ENCODE measurements at places on chromosomes 1 and 21. TPM values are rescaled to one million over a fixed set of nuclear protein-coding genes. Genes with fewer than 3 reads are reported as not detected.
A peak's percentile ranks its signal among the peaks of the same experiment; 100 is the strongest.

DNA sequence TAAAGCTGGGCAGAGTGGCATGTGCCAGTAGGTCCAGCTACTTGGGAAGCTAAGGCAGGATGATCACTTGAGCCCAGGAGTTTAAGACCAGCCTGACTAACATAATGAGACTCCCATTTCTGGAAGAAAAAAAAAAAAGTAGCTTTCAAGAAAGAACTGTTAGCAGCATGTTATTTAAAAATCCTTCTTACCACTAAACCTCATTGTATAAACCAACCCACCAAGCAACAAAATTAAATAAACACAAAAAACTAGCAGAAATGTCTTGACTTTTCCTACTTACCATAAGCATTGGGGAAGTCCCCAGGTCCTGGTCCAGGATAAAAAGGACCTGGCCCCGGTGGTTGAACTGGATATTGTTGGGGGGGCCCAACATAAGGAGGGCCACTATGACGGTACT lies 192.9 kb upstream of the HP1BP3 start:
- DNase-seq = no peak

DNA sequence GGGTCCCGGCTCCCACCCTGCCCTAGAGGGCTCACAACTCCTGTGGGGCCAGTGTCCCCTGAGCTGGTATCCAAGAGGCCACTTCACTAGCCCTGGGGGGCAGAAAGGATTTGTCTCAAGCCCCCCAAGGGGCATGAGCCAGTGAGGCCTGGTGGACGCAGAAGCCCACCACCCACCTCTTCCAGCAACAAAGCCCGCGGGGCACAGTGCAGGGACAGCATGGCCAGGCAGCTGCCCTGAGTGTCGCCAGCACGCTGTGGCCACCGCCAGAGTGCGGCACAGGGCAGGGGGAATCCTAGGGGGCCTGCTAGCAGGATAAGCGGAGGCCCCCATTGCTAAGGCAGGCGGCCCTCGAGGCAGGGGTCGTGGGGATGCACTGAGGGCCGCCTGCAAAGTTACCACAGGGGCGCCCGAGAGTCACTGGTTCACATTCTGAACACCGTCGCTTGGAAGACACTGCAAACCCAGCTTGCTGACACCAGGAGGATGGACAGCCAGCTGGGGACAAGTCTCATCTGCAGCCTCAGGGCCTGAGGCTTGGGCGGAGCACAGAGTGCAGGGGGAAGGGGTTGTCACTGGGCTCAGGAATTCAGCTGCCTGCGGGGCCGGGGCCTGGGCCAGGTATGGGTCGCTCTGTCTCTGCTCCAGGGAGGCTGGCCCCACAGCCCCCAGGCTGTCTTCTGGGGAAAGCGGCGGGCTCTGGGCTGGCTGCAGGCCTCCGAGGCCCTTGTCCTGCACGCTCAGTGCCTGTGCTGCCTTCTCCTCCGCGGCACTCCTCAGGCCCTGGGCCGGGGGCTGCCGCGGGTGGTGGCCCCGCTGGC lies 26.8 kb downstream of the SLC19A1 start:
- DNase-seq = no peak

GRCh38 chr1:81833722-81834121 lies 33.0 kb downstream of the ADGRL2 start:
- no peak for DNase-seq

DNA sequence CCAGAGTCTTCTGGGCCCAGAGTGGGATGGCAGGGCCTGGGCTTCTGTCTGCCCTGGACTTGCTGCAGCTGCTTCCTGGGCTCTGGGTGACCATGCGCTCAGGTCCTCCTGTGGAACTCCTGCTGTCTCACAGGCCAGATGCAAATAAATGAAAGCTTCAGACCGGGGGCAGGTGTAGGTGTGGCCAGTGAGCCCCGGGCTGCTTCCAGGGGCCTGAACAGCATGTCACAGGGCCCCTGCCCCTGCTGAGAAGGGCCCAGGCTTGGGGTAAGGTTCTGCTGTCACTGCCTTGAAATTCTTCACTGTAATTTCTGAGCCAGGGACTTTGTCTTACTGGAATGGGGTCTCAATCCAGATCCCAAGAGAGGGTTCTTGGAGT lies 2.5 kb upstream of the PKNOX1 start:
- no peak for DNase-seq

DNA sequence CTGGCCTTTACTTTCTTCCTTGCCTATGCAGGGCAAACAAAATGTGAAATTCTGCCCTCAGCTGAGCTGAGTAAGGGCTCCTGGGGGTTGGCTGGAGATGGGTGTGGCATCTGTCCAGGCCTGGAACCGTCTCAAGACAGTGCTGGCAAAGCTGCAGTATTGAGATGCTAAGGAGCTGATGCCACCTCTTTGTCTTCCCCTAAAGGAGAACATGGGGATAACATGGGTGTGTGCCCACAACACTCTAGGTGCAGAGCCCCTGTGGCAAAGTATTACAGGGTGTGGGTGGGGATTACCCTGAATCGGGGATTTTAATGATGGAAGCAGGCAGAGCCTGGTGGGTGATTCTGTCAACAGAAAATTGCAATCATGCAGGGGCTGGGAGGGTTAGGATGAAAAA lies 2.5 kb upstream of the ST3GAL3 start:
- no peak for DNase-seq

DNA sequence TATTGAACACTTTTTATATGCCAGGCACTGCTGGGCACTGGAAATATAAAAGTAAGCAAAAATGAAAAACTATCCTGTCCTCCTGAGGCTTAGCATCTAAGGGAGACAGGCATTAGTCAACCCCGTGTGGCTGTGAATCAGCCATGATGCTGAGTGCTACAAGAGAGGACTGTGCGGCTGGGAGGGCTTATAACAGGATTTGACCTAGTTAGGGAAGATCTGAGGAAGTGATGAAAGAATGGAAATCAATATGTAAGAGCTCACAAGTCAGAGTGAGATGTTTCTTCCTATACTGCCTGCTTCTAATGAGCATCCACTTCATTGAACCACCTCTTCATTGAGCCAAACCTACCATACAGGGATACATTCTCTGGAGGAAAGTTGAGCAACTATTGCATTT lies 15.1 kb downstream of the TRIM45 start:
- no peak for DNase-seq

DNA sequence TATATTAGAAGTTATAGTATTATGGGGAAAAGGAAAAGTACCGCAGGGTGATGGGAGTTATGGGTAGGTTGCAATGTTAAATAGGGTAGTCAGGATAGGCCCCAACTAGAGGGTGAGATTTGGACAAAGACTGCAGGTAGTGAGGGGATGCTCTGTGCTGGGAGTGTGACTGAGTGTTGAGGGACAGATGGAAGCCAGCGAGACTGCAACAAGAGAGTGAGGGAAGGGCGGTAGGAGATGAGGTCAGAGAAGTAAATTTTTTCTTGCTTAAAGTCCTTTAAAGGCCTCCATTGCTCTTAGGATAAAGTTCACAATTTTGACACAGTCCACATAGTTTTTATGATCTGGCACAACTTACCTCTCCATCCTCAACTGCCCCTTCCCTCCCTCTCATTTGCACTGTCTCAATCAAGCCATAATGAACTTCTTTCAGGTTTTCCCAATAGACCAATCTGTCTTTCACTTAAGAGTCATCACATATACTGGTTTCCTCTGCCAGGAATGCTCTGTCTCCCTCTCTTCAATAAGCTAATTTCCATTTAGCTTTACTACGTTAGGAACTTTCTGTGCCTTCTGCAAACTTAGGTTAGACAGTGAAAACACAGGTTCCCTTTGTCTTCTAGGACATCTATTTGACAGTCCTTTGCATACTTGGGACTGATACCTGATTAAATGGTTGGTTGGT lies 237.7 kb upstream of the CACYBP start:
- no peak for DNase-seq

DNA sequence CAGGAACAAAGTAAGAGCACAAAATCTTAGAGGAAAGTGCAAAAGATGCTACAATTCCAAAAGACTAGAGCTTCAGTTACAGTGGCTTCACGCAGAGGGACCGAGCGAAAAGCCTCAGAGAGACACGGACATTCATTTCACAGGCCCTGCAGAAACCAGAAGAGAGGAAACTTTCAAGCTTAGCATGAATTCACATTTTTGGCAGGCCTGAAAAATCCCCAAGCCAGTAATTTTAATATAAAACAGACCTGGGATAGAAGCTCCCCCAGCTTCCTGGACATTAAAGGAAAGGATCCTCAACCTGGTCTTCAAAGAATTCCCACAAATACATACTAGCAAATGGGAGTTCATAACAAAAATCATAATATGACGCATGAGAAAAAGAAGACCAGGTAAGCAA lies 66.2 kb downstream of the HSF2BP start:
- DNase-seq = no peak

- DNase-seq = no peak
These were observed 6.3 kb downstream of the LRRC53 start for GRCh38 chr1:74505928-74506710.

DNA sequence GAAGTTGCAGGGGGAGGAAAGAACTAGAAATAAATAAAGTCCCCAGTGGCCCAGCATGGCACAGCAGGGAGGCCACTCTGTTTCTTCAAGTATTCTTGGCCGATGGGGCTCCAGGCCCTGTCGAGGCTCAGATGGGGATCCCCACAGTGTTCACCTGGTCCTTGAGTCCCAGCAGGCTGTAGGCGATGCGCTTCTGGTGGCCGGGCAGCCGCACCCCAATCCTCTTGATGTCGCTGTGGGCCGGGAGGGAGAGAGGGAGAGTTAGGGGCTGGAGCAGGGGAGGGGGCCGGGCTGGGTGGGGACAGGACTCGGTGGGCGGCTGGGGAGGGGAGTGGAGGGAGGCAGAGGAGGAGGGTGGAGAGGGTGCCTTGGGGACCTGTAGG lies 30.8 kb downstream of the EPHA2 start:
- no peak for DNase-seq

GRCh38 chr1:151574575-151575529 lies 34.7 kb downstream of the TUFT1 start:
- DNase-seq = no peak

DNA sequence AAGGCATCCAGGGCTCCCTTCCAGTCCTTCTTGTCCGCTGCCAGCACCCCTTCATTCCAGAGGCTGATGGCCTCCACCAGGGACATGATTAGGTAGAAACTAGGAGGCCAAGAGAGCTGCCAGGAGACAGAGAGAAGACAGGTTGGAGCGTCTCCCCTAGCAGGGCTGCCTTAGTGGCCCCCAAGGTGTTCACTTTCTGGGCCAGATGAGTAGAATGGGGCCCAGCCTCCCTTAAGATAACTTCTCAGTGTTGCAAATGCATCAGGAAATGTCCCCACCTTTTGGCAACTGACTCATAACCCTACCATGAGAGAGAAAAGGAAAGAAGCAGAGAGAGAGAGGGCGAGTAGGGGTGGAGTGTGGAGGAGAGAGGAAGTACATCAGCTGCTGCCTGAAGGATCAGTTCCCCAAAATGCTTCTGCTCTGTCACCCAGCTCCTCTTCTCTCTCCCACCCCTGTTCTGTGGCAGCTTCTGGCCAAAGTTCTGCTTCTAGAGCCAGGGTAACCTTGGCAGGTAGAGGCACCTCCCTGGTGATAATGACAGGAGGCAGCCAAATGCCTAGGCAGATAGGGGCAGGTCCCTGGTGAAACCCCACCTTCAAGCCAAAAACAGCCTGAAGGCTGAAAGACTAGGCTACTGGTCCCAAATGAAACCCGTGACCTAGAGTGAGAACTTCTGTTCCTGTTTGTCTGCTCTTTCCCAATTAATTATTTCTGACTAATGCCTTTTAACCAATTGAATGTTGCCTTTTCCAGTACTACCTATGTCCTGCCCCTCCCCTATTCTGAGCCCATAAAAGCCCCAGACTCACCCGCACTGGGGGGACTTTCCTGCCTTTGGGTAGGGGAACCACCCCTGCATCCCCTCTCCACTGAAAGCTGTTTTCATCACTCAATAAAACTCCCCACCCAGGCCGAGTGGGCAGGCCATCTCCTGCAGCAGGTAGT lies at the start of gene NCF2:
TSS of gene NCF2 (minus strand) at position 216 of the 948 bp plus-strand sequence. CDS start at position 86, 130 bp downstream.
- peak; percentile 17 for DNase-seq

GRCh38 chr1:196209265-196209664 lies 399.0 kb downstream of the KCNT2 start:
- no peak for DNase-seq

DNA sequence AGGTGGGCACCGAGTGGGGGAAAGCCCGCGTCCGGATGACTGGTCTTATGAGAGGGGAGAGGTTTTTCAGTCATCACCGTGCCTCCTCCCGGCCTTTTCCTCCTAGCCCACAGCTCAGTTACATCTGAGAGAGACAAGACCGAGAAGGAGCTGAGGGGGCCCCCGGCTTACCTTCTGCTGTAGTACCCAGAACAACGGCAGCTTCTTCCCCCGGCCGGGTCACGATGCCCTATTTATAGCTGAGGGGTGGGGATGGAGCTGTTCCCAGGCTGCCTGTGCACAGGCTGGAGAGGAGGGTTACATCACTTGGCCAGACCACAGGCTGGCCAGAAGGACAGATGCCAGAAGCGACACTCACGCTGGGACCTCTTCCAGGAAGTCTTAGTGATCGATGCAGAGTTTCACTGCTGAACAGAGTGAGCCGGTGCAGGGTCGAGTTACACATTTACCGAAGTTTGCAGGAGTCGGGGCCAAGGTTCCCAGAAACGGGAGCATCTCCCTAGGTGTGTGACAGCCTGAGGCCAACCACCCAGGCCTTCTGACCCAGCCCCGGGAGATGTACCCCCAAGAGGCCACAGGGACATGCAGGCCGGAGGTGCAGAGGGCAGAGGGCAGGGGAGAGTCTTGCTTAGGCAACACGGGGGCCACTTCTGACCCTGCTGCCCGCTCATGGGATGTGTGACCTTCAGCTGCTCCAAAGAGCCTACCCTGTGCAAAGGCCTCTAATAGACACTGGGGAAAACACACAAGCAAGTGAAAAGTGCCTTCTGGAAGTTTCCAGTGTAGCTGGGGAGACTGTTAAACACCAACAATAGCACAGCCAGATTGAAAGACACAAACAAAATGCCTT lies at the start of gene AGT:
TSS of gene AGT (minus strand) at position 208 of the 850 bp plus-strand sequence. CDS start 3,299 bp downstream, outside the sequence.
- DNase-seq = peak; percentile 79

- DNase-seq = no peak
These were observed 16.0 kb upstream of the TEKT2 start for GRCh38 chr1:36067871-36068270.

DNA sequence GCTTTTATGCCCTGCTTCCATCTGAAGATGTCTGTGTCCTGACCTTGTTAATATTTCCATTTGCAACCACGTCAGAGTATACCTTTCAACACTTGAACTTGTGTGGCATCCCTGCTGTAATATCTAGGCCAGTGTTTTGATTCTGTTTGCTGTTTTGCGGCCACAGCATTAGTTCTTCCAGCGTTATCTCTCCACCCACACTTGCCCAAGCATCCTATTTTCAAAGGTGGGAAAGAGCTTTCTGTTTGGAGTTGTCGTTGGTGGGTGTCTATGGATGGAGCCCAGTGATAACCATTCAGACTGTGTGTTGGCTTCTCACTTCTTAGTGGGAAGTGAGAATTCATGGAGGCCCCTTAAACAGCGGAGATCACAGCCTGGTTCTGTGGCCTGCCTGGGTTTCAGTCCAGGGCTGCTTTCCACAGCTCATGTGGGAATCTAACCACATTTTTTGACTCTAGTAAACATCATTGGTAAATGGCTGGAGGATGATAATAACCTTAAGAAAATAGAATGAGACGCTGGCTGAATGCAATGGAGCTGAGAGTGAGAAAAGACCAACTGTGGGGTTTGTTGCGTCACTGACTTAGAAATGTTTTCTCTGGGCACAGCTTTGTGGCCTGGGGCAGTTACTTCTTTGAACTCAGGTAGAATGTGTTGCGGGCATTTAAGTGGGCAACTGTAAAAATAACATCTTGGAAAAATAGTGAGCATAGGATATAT lies 7.6 kb downstream of the TENT5C start:
- DNase-seq = no peak

The ATP1A1 gene
- 457 TPM for total RNA-seq

The PRCC gene
- total RNA-seq = 80.4 TPM

The ARHGEF10L gene
- 19.6 TPM for total RNA-seq

The RRP1 gene
- 37.2 TPM for total RNA-seq

The MYOG gene
- total RNA-seq = not detected

The MKNK1 gene
- 29.6 TPM for total RNA-seq

The SERTAD4 gene
- total RNA-seq = 5.5 TPM

The VTCN1 gene
- 39.1 TPM for total RNA-seq
